Stimulated activated CD4-positive, alpha-beta T cell treated with anti-CD3 and anti-CD28 coated beads, Interleukin-4, amount 100 ng/mL, for 1 hour (primary cell): ENCODE measurements at places on chromosomes 12 and 14.

GRCh38 chr14:73211251-73212040 is 25.9 kb upstream of the PAPLN start:
- DNase-seq, result no peak

DNA sequence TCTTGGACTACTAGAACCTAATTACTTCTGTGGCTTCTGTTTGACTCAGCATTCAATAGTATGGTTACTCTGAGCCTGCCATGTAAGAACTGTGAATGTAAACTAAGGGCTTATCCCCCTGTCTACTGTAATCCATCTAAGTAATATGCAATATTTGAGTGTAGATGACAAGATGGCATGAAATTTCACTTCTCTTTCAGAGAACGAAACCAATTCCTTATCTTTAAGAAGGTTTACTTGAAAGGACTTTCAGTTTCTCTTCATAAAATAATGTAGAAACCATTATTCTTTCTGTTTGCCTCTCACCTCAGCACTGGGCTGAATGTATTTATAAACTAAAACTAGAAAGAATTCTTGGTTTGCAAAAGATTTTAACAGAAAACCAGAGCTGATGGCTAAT is 60.4 kb upstream of the ARID2 start:
- no peak for DNase-seq

DNA sequence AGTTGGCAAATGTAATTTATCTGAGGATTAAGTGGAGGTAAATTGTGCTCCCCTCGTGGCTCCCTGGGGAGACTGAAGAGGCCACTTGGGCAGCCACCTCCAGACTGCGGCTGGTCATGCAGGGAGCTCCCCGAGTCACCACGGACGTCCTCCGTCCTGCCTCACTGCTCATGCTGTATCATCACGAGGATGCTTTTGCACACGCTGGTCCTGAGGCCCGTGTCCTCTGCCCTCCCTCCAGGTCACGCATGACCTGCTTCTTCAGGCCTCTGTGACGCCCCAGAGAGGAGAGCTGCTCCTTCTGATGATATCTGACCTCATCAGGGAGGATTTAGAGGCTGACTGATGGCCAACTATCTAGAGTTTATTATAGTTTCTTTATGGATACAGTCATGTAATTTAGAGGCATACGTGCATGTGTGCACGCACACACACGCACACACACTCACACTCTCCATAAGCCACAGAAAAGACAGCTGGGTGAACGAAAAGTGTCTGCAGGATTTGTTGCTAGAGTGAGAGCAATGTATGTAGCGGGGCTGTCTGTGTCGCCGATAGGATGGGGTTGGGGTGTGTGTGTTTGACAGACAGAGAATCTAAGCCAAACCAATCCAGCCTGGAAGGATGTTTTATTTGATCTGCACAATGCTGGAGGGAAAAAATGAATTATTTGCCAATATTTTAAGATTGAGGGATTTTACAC is 160.0 kb downstream of the ADGRD1 start:
- DNase-seq, result no peak

DNA sequence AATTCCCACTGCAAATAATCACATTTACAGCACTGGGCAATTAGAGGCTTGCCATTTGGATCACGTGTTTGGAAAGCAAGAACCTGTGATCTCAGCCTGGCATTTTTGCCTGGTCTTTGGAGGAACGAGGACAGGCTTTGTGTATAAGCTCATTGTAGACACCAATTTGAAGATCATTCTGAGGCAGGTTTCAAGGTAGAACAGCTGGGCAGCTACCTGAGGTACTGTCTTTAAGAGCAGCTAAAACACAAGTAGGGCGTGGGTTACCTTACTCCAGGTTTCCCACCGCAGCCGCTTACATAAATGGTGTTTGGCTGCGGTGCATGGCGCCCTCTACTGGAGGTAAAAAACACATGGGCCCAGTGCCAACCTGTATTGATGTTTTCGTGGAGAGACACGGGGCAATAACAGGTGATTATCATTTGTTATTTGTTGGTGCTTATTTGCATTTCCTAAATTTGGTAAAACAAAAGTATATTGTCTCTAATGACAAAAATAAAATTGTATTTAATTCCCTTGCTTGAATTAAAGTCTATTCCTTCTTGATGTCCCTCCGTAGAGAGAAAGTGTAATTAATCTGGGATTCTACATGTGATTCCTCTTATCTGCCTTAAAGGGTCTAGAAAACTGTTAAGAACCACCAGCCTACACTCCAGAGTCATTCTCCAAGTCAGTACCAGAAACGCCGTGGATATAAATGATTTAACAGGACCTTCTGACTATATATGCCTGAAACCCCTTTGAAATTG is 69.7 kb downstream of the SVOP start:
- DNase-seq, result peak; percentile 58

GRCh38 chr12:2288471-2288870 is 235.7 kb downstream of the CACNA1C start:
- DNase-seq, result no peak

GRCh38 chr14:75274050-75274898 is 4.4 kb upstream of the FOS start:
- no peak for DNase-seq

DNA sequence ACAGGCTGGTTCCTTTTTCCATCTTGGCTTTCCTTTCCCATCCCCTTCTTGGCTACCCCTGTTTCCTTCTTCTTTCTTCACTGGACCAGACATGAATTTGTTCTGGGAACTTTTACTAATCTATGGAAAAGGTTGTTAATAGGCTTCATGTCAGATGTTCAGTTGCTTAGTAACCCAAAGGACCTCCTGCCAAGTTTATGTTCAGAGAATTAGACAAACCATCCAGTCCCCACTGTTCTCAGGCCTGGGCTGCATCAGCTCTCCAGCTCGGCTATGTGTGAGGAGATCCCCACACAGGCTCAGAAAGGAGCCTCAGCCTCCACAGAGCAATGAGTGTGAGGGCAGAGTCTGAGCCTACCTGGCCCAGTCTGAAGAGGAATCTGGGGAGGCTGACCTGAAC is 78.0 kb downstream of the AKAP6 start:
- DNase-seq, result no peak

- DNase-seq, result no peak
Measured at GRCh38 chr12:68271346-68271745, 17.9 kb upstream of the IL22 start.

DNA sequence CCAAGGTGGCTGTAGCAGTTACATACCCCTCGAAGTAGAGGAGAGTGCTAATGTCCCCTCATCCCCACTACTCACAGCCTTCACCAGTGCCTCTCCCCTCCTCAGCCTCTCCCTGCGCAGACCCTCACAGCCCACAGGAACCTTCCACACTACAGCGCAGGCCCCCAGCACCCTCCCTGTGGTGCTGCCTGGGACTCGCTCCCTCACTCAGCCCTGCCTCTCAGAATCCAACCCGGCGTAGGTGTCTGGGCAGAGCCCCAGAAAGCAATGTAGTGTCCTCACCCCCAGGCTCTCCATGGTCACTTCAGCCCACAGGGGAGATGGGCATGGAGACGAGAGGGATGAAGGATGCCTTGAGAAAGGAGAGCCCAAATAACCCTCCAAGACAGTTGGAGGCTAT is 10.9 kb upstream of the ZNF740 start:
- no peak for DNase-seq

GRCh38 chr14:77044783-77045237 is 16.3 kb upstream of the IRF2BPL start:
- no peak for DNase-seq

DNA sequence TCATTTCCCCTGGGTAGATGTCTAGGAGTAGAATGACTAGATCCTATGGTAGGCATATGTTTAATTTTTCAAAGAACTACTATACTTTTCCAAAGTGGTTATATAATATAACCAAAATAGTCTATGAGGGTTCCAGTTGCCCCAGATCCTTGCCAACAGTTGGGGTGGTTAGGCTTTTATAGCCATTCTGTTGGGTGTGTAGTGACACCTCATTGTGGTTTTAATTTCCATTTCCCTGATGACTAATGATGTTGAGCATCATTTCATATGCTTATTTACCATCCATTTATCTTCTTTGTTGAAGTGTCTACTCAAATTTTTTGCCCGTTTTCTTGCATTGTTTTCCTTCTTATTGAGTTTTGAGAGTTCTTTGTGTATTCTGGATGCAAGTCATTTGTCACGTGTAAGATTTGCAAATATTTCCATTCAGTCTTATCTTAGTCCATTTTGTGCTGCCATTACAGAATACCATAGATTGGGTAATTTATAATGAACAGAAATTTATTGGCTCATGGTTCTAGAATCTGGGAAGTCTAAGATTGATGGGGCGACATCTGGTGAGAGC is 4.7 kb downstream of the SYNE2 start:
- DNase-seq, result no peak

DNA sequence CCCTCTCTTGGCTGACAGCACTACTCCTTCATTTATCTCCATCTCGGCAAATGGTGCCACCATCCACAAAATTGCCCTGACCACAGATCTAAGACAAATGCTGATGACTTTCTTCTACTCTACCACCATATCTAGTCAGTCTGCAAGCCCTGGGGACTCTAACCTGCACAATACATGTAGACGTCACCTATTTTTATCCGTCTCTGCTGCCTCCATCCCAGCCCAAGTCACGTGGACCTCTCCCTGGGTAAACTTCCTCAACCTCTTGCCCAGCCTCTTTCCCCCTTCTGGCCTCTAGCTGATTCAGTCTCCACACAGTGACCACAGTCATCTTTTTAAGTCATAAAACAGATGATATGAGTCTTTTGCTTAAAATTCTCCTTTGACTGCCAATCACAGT is 1203.0 kb downstream of the AACS start:
- DNase-seq, result no peak

GRCh38 chr12:102298022-102298421 is 100.4 kb upstream of the PMCH start:
- DNase-seq, result no peak

- peak; percentile 60 for DNase-seq
Measured at GRCh38 chr14:104689109-104689880, at the start of gene INF2. Gene INF2 (plus strand): TSS chr14:104689618. CDS start chr14:104701366, 11,748 bp downstream.

DNA sequence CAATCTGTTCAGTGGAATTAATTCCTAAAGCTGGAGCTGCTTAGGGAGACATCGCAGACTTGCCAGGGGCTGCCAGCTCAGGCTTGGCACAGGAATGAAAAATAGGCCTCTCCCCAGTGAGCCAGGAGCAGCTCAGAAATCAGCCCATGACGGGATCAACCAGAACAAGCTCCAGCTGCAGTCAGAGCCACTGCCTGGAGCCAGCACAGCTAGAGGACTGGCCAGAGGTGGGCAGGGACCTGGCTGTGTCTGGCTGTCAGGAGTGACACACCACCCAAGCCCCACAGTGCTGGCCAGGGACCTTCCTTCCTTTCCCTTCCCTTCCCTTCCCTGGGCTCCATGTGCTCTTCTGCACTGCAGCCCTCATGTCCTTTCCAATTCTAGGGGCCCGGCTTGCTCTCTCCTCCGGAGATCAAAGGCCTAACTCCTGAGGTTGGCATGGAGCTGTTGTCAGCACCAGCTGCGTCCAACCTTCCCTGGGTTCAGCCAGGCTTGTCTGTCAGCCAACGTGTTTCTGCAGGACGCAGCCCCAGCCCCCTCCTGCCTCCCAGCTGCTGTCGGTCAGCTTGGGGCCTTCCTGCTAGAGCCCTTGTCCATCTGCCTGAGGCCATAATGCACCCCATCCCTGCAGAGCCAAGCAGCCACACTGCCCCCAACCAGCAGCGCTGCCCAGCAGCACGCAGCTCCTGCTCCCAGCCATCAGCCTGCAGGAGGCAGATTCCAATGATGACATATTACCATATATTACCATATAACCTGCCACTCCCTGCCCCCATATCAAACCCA is 149.3 kb downstream of the CALM1 start:
- no peak for DNase-seq

DNA sequence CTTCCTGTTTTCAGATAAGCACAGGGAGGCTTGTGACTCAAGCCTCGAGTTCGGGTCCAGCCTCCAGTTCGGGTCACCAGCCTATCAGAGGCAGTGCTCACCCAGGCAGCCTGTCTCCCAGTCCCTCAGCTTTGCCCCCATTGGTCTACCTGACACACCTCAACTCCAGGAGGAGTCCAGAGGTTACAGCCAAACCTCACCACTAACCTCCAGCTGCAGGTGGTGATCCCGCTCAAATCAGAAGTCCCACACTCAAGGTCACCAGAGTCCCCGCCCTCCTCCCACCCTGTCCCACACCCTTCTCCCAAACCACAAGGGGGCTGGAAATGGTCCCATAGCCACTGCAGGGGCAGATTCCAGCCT is 42.1 kb downstream of the KDM2B start:
- no peak for DNase-seq
